ENCODE measurements at places on chromosomes 2 and 18.

- no peak for DNase-seq
These were observed 32.0 kb upstream of the MC4R start for GRCh38 chr18:60404486-60405085.

DNA sequence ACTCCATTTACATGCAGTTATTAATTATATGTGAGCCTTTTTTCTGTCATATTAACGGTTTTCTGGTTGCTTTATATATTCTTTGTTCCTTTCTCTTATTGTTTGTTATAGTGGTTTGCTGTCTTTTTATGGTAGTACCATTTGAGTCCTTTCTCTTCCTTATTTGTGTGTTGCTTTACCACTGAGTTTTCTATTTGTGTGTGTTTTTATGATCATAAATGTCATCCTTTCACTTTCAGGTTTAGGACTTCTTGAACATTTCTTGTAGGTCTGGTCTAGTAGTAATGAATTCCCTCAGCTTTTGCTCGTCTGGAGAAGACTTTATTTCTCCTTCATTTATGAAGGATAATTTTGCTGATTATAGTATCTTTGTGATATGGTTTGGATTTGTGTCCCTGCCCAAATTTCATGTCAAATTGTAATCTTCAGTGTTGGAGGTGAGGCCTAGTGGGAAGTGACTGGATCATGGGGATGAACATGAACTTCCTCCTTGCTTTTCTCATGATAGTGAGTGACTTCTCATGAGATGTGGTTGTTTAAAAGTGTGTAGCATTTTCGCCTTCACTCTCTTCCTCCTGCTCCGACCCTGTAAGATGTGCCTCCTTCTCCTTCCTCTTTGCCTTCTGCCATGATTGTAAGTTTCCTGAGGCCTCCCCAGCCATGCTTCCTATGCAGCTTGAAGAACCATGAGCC lies 11.5 kb downstream of the GCC2 start:
- no peak for DNase-seq

DNA sequence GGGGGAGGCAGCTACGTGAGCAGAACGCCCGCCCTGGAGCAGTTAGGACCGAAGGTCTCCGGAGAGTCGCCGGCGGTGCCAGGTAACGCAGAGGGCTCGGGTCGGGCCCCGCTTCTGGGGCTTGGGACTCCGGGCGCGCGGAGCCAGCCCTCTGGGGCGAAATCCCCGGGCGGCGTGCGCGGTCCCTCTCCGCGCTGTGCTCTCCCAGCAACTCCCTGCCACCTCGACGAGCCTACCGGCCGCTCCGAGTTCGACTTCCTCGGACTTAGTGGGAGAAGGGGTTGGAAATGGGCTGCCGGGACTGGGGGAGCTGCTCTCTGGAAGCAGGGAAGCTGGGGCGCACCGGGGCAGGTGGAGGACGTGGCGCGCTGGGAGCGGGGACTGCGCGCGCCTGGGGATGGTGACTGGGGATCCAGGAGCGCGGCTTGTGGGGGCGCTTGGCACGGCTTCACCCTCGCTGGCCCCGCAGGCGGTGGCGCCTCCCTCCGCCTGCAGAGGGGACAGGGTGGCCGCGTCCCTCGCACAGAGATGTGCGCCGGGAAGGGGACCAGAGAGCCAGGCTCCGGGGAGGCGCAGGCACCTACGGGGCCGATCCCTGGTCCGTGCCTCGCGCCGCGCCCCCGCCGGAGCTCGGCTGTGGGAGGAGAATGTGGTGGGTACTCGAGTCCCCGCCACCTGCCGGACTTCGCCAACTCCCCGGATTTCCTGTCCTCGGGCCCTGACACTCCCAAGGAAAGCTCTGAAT lies 688 bp downstream of the CDH20 start:
- DNase-seq, result no peak

- no peak for DNase-seq
These were observed 63.7 kb upstream of the HPCAL1 start for GRCh38 chr2:10238991-10239485.

- DNase-seq, result peak; percentile 34
These were observed 158.6 kb upstream of the RBMS1 start for GRCh38 chr2:160652236-160652635.

DNA sequence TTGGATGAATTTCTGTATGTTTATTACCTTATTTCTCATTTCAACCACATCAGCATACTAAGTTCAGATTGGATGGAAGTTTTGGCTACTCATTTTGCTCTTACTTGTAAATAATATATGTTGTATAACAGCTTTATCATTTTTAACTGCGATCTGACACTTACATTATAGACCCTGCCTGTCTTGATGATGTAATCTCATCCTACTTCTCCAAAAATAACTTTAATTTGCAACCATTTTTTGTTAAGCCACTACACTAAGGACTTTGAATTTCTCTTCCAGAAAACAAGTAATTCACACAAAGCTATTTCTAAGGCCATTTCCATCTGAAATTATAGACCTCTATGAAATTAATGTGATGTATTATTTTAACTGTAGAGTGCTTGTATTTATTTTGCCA lies 240.7 kb downstream of the WDR7 start:
- DNase-seq, result no peak

DNA sequence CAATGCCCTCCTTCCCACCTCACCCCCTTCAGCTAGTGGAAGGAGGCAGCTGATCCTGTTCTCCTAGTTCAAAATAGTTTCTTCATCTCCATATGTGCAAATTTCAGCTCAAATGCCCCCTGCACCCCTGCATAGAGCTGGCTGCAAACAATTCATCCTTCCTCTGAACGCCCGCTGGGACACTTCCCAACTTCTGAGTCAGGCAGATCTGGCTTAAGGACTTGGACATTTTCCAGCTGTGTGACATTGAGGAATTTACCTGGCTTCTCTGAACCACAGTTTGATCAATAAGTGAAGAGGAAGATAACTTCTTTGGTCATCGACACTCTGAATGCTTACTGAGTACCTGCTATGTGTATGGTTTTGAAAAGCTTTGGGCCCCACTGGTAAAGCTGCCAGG lies 23.5 kb downstream of the PTGR3 start:
- no peak for DNase-seq

GRCh38 chr2:46798041-46798440 lies 117.6 kb downstream of the MCFD2 start:
- no peak for DNase-seq

- no peak for DNase-seq
These were observed 134.2 kb downstream of the SMAD7 start for GRCh38 chr18:48816554-48816953.

GRCh38 chr18:49135877-49136276 lies 185.1 kb upstream of the SMAD7 start:
- DNase-seq, result no peak

DNA sequence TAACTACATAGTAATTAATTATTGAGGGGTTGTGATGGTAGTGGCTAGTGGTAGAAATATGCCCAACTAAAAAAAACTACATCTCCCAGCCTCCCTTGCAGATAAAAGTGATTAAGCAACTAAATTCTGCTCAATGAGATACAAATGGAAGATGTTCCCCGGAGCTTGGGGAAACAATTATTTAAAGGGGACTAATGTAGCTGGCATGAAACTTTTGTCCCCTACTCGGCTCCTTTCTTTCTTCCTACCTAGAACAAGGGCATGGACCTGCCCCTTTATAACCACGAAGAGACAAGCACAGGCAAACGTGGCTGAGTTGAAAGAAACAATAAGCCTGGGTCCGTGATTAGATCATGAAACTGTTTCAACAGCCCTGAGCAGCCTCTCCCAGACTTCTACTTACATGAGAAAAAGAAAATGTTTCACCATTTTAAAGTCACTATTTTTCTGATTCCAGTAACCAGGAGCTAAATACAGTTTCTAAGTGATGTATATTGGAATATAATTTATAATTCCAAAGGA lies 236.9 kb downstream of the SCG2 start:
- no peak for DNase-seq

- DNase-seq, result no peak
These were observed 38.8 kb downstream of the AOX1 start for GRCh38 chr2:200624658-200625057.
